ENCODE measurements at places on chromosomes 12 and 14. TPM values are rescaled to one million over a fixed set of nuclear protein-coding genes. Genes with fewer than 3 reads are reported as not detected.

Gene RPGRIP1
- total RNA-seq: not detected

Gene AKAP3
- 0.48 TPM for total RNA-seq

Gene GMFB
- total RNA-seq: 77.7 TPM

Gene IGF1
- total RNA-seq: 0.66 TPM

Gene TAS2R7
- not detected for total RNA-seq

Gene CCNT1
- 34.0 TPM for total RNA-seq

Gene ASB2
- not detected for total RNA-seq

Gene NFE2
- 0.59 TPM for total RNA-seq

Gene ZBTB42
- total RNA-seq: 1.5 TPM

GRCh38 chr12:120529641-120530417 is 871 bp upstream of the COQ5 start:
- peak overlapping the region; percentile 96 for H3K27ac ChIP-seq
- peak; percentile 42 for DNase-seq
- H3K27me3 ChIP-seq: peaks cover 2% of the 10 kb centered on the region
- H3K4me3 ChIP-seq: peak overlapping the region; percentile 96
- peaks cover 10% of the 10 kb centered on the region for H3K36me3 ChIP-seq

DNA sequence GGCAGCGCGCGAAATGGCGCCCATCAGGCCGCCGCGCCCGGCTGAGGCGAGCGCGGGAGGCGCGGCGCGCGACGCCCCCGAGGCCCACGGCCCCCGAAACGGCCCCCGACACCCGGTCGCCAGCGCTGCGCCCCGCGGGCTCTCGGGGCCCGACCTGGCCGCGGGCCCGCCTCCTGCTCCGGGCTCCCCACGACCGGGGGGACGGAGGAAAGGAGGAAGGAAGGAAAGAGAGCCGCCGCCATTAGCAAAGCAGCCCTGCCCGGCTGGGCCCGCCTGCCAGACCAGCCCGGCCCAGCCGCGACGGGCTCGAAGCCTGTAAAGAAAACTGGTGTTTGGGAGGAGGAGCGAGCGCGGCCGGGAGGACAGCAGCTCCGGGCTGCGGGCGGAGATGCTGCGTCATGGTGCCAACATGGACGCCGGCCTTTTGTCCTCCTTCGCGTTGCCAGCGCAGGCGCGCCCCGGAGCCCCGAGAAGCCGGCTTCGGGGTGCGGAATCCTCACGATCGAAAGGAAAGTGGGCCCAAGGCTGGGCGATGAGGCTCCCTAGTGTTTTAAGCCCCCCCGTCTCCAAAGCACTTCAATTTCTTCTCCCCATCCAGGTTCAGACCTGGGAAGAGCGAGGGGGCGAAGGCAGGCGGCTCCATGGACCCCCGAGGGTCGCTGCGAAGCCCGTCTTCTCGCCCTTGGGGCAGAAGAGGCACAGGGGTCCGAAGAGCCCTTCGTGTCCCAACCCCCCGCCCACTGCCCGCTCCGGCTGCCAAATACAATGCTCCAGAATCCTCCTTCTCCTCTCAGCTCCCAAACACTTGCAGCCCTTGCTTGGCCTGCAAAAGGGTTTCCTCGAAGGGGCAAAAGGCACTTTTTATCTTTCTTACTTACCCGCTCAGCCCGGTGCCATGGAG is 2.9 kb upstream of the SETD1B start:
- no peaks in the 10 kb centered on the region for H3K27me3 ChIP-seq
- peak; percentile 77 for DNase-seq
- peaks cover 56% of the 10 kb centered on the region for H3K4me1 ChIP-seq
- peak overlapping the region; percentile 94 for H3K4me3 ChIP-seq
- H3K27ac ChIP-seq: peak overlapping the region; percentile 95

DNA sequence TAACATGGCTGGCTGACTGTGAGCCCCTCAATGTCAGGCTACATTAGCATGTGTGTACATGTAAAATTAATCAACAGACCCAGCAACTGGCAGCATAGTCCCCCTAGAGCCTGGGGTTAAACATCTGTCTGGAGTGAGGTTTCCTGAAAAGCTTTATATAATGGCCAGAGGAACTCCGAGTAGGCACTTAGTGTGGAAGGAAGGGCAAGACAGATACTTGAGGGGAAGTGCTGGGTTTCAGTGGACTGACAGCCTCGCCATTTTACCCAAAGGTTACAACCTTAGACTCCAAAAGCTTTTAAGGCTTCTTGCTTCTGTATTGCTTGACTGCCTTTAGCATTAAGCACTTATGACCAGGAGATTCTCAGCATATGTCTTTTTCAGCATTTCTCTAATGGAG is 430.8 kb downstream of the FLRT2 start:
- H3K4me1 ChIP-seq: no peaks in the 10 kb centered on the region
- no peaks in the 10 kb centered on the region for H3K36me3 ChIP-seq
- DNase-seq: no peak
- no peaks in the 10 kb centered on the region for H3K27me3 ChIP-seq

GRCh38 chr14:85415015-85415712 is 114.8 kb upstream of the FLRT2 start:
- H3K36me3 ChIP-seq: peaks cover 5% of the 10 kb centered on the region
- peak overlapping the region; percentile 38 for H3K27ac ChIP-seq
- peak; percentile 94 for DNase-seq
- H3K4me1 ChIP-seq: peaks cover 54% of the 10 kb centered on the region

GRCh38 chr12:49930515-49931288 is 19.8 kb upstream of the AQP2 start:
- peak; percentile 54 for DNase-seq
- H3K27ac ChIP-seq: no peak overlapping the region
- H3K36me3 ChIP-seq: no peaks in the 10 kb centered on the region
- peaks cover 26% of the 10 kb centered on the region for H3K4me1 ChIP-seq
- H3K4me3 ChIP-seq: no peak overlapping the region

GRCh38 chr12:62673028-62673815 is 206.6 kb downstream of the MON2 start:
- no peaks in the 10 kb centered on the region for H3K4me1 ChIP-seq
- no peak overlapping the region for H3K27ac ChIP-seq
- no peaks in the 10 kb centered on the region for H3K27me3 ChIP-seq
- 0 out of 2 replicates have a peak, but pooled peaks cover 9% of the 10 kb centered on the region for H3K36me3 ChIP-seq

GRCh38 chr14:89392181-89392580 is 24.9 kb downstream of the FOXN3 start:
- H3K4me1 ChIP-seq: peaks cover 8% of the 10 kb centered on the region
- no peaks in the 10 kb centered on the region for H3K27me3 ChIP-seq
- H3K27ac ChIP-seq: no peak overlapping the region

- no peak for DNase-seq
- peaks cover 51% of the 10 kb centered on the region for H3K4me1 ChIP-seq
- H3K36me3 ChIP-seq: 0 out of 2 replicates have a peak, but pooled peaks cover 5% of the 10 kb centered on the region
- H3K27ac ChIP-seq: no peak overlapping the region
- H3K27me3 ChIP-seq: no peaks in the 10 kb centered on the region
- no peak overlapping the region for H3K4me3 ChIP-seq
These were observed 45.7 kb upstream of the APPL2 start for GRCh38 chr12:105281694-105282049.

GRCh38 chr12:31867292-31867691 is 91.9 kb upstream of the RESF1 start:
- H3K27ac ChIP-seq: no peak overlapping the region
- H3K4me3 ChIP-seq: no peak overlapping the region
- DNase-seq: no peak
- H3K27me3 ChIP-seq: peaks cover 3% of the 10 kb centered on the region
- H3K36me3 ChIP-seq: no peaks in the 10 kb centered on the region
- peaks cover 4% of the 10 kb centered on the region for H3K4me1 ChIP-seq

- no peak overlapping the region for H3K4me3 ChIP-seq
- DNase-seq: no peak
- peaks cover 51% of the 10 kb centered on the region for H3K36me3 ChIP-seq
- H3K27ac ChIP-seq: no peak overlapping the region
- no peaks in the 10 kb centered on the region for H3K4me1 ChIP-seq
These were observed 44.0 kb downstream of the RAD52 start for GRCh38 chr12:905261-906031.

- no peak overlapping the region for H3K27ac ChIP-seq
- no peak for DNase-seq
- peaks cover 9% of the 10 kb centered on the region for H3K4me1 ChIP-seq
- no peak overlapping the region for H3K4me3 ChIP-seq
- peaks cover 15% of the 10 kb centered on the region for H3K27me3 ChIP-seq
These were observed 317.7 kb downstream of the BMP4 start for GRCh38 chr14:53638966-53639365.

- H3K4me3 ChIP-seq: no peak overlapping the region
- no peaks in the 10 kb centered on the region for H3K27me3 ChIP-seq
- peaks cover 6% of the 10 kb centered on the region for H3K4me1 ChIP-seq
- no peak for DNase-seq
These were observed 3.1 kb downstream of the NFYB start for GRCh38 chr12:104134882-104135281.

- H3K27me3 ChIP-seq: no peaks in the 10 kb centered on the region
- no peak overlapping the region for H3K27ac ChIP-seq
- H3K4me1 ChIP-seq: peaks cover 79% of the 10 kb centered on the region
- H3K36me3 ChIP-seq: peaks cover 53% of the 10 kb centered on the region
- no peak for DNase-seq
These were observed 11.9 kb downstream of the NAP1L1 start for GRCh38 chr12:76072568-76072967.

DNA sequence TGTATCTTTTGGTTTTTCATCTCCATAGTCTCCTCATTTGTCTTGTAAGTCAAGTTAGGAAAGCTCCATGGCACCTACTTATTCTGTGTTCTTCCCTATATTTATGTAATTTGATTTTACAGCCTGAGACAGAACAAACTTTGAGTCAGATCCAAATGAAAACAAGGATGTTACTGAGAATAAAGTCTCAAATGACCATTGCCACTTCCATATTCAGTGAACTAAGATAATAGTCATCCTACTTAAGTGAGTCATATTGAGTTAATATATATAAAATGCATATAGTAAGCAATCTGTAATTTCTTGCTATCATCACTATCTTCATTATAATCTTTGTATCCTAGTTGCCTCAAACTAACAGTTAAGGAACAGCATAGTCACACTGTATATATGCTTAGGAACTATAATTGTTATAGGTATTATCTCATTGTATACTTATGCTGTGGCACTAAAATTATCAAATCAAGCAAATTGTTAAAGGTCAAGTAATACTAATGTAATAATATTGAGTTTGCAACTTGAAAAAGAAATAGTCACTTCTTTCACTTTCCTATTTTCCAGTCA is 30.8 kb downstream of the TMTC3 start:
- peaks cover 2% of the 10 kb centered on the region for H3K27me3 ChIP-seq
- peaks cover 40% of the 10 kb centered on the region for H3K4me1 ChIP-seq
- DNase-seq: peak; percentile 57
- H3K27ac ChIP-seq: peak overlapping the region; percentile 76
- peaks cover 70% of the 10 kb centered on the region for H3K36me3 ChIP-seq

DNA sequence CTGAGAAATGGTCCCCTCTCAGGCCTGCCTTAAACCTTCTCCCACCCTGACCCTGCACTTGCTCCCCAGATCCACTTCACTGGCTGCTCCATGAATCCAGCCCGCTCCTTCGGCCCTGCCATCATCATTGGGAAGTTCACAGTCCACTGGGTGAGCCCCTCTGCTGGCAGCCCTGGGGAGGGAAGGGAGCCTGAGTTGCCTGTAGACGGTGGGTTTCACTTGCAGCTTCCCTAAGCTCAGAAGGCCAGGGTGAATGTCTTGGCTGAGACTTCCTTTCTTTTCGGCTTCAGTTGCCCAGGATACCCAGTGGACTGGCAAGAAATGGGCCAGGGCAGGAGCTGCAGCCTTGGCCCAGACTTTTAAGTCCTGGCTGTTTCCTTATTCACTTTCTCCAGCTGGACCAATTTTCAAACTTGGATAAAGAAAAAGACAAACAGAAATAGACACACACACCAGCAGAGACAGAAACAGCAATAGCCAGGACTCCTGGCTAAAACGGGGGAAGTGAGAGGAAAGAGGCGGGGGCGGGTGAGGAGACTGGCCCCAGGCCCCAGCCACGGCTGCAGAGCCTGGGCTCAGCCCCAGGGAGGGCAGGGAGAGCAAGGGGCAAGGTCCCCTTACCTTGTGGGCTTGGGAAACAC is 2.0 kb downstream of the AQP6 start:
- H3K4me1 ChIP-seq: no peaks in the 10 kb centered on the region
- H3K27me3 ChIP-seq: peaks cover 4% of the 10 kb centered on the region
- H3K4me3 ChIP-seq: no peak overlapping the region
- no peak for DNase-seq
- no peak overlapping the region for H3K27ac ChIP-seq
- H3K36me3 ChIP-seq: no peaks in the 10 kb centered on the region

GRCh38 chr12:113239288-113239771 is 18.1 kb downstream of the TPCN1 start:
- no peak for DNase-seq
- H3K27me3 ChIP-seq: peaks cover 10% of the 10 kb centered on the region
- H3K4me1 ChIP-seq: peaks cover 59% of the 10 kb centered on the region
- no peaks in the 10 kb centered on the region for H3K36me3 ChIP-seq
- no peak overlapping the region for H3K4me3 ChIP-seq
- no peak overlapping the region for H3K27ac ChIP-seq

GRCh38 chr12:85657836-85658630 is 178.2 kb downstream of the RASSF9 start:
- no peak for DNase-seq
- no peaks in the 10 kb centered on the region for H3K36me3 ChIP-seq
- peaks cover 1% of the 10 kb centered on the region for H3K27me3 ChIP-seq
- no peak overlapping the region for H3K4me3 ChIP-seq
- no peaks in the 10 kb centered on the region for H3K4me1 ChIP-seq

- H3K36me3 ChIP-seq: no peaks in the 10 kb centered on the region
- peaks cover 28% of the 10 kb centered on the region for H3K4me1 ChIP-seq
- no peak for DNase-seq
- no peak overlapping the region for H3K4me3 ChIP-seq
- no peaks in the 10 kb centered on the region for H3K27me3 ChIP-seq
These were observed 42.1 kb upstream of the MTERF2 start for GRCh38 chr12:107029081-107029480.

DNA sequence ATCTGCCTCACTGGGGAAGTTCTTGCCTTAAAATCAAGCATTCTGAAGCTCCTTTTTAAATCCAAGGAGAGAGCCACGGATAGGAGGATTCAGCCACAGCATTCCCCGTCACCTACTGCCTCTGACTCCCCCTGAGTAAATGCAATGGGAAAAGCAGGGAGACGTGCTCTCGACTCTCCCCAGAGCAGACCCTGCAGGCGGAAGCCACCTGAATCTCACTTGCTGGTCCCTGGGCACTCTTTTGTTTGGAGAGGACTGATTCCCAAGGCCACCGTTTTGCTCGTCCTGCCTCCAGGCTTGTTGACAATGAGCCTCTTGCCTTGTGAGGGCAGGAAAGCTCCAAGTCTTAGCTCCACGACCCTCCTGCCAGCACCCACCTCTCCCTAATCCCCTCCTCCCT is 204.5 kb downstream of the SLC15A4 start:
- H3K36me3 ChIP-seq: peaks cover 7% of the 10 kb centered on the region
- no peaks in the 10 kb centered on the region for H3K4me1 ChIP-seq
- H3K27ac ChIP-seq: no peak overlapping the region
- no peak overlapping the region for H3K4me3 ChIP-seq

DNA sequence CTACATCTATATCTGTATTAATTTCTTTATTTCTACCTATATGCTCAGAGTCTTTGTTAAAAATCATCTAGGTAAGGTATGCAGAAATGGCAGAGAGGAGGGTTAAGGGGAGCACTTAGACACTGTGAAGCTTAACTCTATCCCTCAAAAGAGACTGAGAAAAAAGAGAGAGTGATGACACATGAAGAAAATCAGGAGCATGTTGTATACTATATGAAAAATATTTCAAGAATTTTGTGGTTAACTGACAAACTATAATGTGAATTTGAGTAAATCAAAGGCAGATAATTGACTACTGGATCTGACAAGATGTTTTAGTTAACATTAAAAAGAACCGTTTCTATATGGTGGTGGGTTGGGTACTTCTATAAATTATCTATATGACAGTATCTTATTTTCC is 1814.2 kb upstream of the SEL1L start:
- no peaks in the 10 kb centered on the region for H3K27me3 ChIP-seq
- H3K36me3 ChIP-seq: no peaks in the 10 kb centered on the region
- no peak for DNase-seq

Data from HFFc6 (cell line).